ENCODE measurements at places on chromosomes 4 and X.

- DNase-seq, result no peak
Measured at GRCh38 chr4:81594490-81595159, 122.9 kb upstream of the RASGEF1B start.

GRCh38 chr4:81136161-81136905, 78.7 kb downstream of the PRKG2 start:
- DNase-seq, result no peak

DNA sequence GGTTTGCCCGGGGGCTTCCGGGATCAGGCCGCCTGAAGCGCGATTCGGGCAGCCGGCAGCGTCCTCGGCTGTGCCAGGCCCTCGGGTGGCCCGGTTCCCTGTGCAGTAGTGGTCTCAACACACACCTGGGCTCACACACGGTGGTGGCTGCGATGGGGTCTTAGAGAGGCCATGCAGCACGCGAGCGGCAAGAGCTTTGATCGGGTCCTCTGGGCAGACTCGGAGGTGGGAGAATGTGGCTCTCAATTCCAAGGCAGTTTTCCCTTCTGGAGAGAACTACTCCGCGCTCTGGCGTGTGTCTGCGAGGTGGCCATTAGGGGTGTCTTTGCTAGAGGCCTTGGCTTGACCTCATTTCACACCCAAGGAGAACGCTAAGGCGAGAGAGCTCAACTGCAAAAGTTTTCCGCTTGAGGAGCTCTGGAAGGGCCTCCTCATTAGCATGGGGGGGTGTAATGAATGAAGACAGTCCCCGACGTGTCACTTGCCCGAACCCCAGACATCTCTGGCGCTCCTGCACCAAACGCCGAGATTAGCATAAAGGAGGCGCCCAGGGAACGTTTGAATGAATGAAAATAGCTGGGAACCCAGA, 771 bp upstream of the RBPJ start:
- no peak for DNase-seq

- no peak for DNase-seq
Measured at GRCh38 chr4:14768449-14768848, 233.8 kb upstream of the CPEB2 start.

DNA sequence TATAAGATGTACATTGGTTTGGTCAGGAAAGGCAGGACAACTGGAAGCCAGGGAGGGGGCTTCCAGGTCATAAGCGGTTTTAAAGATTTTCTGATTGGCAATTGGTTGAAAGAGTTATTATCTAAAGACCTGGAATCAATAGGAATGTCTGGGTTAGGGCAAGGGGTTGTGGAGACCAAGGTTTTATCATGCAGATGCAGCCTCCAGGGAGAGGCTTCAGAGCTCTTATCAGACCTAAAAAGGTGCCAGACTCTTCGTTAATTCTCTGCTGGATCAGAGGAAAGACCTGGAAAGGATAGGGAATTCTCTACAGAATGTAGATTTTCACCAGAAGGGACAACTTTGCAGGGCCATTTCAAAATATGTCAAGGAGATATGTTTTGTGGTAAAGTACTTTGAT, 62.8 kb downstream of the BEX3 start:
- DNase-seq, result no peak

- no peak for DNase-seq
Measured at GRCh38 chr4:82217986-82218715, 155.6 kb downstream of the HNRNPD start.

GRCh38 chr4:181508601-181509000, 734.6 kb upstream of the TENM3 start:
- DNase-seq, result no peak

DNA sequence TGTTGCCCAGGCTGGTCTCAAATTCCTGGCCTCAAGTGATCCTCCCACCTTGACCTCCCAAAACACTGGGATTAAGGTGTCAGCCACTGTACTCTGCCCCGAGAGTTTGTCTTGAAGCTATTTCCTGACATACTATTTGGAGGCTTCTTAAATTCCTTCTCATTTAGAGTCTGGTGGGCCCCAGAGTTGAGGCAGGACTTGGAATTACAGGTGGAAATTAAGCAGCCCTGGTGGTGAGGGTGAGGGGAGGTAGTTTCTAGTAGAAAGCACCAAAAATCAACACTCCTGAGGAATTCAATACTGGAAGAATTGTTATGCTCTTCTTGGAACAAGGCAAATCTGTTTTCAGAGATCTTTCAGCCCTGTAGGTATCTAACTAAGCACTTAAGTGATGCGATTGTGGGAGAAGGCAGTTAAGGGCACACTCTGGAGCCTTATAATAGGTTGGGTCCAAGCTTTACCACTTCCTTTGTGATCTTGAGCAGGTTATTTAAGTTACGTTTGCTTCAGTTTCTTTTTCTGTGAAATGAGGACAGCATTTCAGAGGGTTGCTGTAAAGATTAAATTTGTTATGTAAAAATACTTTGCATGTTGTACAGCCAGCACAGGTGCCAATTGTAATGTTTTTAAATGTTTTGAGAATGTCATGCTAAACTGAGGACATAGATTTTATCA, 200.7 kb downstream of the SOWAHB start:
- DNase-seq, result no peak

DNA sequence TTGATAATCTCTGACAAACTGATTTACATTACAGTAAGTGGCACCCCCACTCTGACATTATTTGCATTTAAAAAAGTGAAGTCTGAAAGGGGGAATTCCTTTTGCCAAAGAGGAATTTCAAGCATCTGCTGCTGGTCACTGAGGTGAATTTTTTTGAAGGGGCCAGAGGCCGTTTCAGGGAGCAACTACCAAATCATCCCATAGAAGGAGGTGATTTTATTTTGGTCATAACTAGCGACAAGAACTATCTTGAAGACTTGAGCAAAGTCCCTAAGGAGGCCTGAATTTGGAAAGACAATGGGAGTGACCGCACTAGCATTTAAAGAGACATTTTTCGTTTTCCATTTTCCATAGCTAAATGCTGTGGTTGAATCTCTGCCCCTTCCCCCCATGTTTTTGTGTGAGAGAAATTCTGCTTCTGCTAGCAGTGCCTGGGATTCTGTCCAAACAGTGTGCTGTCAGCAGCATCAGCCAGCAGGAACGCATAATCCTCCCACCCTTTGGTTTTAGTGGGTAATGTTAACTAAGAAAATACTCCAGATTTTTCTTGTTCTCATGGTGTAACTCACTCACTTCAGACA, 110.1 kb upstream of the MED14 start:
- DNase-seq, result no peak

DNA sequence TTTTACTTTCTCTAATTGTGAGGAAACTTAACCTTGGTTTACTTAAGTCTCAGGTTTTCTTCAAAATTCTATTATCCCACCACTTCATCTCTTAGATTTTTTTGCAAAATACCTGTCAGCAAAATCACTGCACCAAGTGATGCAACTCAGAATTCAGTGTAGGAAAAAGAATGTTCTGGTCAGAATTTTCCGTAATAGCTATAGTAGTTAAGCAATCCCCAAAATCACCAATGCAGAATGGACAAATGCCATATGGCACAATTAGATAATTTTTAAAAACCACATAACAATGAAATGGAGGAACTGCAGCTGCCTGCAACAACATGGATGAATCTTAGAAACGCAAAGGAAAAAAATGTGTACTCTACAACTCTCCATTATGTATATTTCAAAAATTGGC, 373.1 kb downstream of the NAF1 start:
- no peak for DNase-seq

DNA sequence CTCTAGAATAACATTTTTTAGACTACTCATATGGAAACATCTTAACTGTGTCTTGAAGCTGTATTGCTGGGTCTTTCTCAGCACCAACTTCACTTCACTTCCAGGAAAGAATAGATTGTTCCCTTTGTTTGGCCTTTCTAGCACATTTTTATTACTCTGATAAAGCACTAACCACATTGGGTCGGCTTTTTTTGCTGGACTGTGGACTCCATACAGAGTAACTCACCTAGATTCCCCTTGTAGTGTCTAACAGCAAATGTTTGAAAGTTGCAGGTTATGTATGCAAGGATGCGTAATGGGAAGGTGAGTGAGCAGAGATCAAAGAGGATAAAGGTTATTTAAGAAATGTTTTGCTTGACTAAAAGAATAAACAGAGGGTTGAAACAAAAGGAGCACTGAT, 101.2 kb downstream of the MMRN1 start:
- DNase-seq, result no peak

- no peak for DNase-seq
Measured at GRCh38 chr4:102420563-102421398, 75.5 kb upstream of the SLC39A8 start.

DNA sequence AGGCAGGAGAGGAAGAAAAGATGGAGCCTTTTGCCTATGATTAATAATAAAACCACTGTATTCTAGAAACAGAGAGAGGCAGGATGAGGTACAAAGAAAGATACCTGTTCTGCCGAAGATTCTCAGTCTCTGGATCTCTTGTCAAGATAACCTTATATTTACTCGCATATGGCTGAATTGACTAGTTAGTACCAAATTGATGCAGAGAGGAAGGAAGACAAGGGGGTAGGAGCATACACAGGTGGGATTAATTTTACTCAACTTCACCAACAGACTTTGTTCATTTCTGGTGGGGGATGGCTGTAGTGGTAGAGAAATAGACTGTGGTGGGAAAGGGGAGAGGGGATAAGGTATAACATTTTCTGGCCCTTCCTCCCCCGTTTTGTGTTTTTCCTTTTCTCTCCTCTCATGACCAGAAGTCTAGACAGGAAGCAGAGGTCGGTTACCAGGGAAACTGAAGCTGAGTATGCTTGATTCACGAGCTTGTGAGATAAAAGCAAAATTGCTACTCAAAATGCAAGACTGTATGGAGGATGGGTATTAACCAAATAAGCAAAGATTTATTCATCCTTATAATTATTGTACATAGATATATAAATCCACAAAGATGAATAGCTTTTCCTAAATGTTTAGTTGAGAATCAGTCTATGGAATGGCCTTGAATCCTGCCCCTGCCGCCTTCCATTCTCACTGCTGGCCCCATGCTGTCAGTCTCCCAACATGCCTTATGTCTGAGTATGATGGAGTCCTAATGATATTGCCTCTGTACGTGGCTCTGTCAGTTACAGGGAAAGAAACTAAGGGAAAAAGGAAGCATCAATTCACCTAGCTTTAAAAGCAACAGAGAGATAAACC, 17.8 kb upstream of the PAGE2B start:
- peak; percentile 2 for DNase-seq

- no peak for DNase-seq
Measured at GRCh38 chr4:31803526-31804195, 1083.5 kb downstream of the PCDH7 start.

DNA sequence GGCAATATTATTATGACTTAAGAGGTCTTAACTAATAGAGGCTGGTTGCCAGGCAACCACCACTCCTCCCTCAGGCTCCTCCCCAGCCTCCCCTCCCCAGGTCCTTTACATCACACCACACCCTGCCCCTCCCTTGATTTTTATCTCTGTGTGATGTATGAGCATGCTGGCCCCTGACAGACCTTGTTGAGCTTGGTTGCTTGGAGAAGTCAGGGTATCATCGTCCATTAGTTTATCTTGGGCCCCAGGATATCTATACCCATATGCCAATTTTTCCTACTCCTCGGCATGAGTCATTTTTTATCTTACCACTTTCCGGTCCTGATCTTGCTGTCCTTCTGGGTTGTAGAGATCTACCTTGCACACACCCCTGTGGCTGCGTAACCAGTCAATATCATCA, 2.5 kb downstream of the AKAP4 start:
- DNase-seq, result no peak

- no peak for DNase-seq
Measured at GRCh38 chr4:31645236-31645635, 925.1 kb downstream of the PCDH7 start.

GRCh38 chr4:17336986-17337385, 174.9 kb downstream of the QDPR start:
- DNase-seq, result no peak

- DNase-seq, result no peak
Measured at GRCh38 chr4:150343796-150344195, 238.2 kb upstream of the MAB21L2 start.

DNA sequence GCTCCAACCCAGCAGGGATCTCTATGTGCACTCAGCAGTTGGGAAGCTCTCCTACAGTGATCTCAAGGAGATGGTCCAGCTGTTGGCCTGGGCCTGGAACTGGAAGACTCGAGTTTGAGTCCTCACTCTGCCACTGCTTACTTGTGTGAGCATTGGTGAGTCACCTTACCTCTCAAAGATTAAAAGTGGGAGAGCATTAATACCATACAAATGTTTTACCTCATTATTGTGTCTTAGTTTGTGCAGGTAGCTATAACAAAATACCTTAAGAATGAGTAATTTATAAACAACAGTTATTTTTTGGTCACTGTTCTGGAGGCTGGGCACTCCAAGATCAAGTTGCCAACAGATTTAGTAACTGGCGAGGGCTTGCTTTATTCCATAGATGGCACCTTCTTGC, 21.4 kb upstream of the ZNF827 start:
- DNase-seq, result no peak

DNA sequence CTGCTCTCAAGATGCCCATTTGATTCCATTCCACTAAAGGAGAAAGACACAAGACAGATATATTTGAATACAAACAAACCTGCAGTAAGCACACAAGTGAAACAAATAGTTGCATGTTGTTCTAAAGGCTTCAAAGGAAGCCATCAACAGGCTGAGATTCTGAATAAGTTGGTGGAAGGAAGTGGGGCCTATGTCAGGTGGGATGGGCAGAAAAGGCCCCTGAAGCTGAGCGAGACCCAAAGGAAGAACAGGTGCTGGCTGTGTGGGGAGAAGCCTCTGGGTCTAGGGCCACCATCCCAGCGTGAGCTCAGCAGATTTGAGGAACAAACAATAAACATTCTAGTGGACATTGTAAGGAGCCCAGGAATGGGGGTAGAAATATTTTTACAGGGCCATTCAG, 82.4 kb upstream of the PLAC8 start:
- DNase-seq, result no peak

- DNase-seq, result no peak
Measured at GRCh38 chrX:39065051-39065871, 264.0 kb downstream of the MID1IP1 start.

GRCh38 chr4:87007528-87008446, 73.0 kb downstream of the AFF1 start:
- peak; percentile 49 for DNase-seq

GRCh38 chr4:125368146-125368545, 53.4 kb downstream of the FAT4 start:
- no peak for DNase-seq

GRCh38 chrX:20753076-20753475, 486.4 kb upstream of the RPS6KA3 start:
- no peak for DNase-seq

DNA sequence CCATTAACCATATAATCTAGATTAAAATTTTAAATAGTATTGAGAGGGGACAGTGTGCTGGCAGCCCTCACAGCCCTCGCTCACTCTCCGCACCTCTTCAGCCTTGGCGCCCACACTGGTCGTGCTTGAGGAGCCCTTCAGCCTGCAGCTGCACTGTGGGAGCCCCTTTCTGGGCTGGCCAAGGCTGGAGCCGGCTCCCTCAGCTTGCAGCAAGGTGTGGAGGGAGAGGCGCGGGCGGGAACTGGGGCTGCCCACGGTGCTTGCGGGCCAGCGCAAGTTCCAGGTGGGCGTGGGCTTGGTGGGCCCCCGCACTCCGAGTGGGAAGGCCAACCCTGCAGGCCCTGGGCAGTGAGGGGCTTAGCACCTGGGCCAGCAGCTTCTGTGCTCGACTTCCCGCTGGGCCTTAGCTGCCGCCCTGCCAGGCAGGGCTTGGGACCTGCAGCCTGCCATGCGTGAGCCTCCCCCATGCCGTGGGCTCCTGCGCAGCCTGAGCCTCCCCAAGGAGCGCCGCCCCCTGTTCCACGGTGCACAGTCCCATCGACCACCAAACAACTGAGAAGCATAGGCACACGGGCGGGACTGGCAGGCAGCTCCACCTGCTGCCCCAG, 32.8 kb upstream of the CFAP299 start:
- DNase-seq, result no peak
